RKO (cell line): ENCODE measurements at places on chromosomes 16 and 17.
A peak's percentile ranks its signal among the peaks of the same experiment; 100 is the strongest.

DNA sequence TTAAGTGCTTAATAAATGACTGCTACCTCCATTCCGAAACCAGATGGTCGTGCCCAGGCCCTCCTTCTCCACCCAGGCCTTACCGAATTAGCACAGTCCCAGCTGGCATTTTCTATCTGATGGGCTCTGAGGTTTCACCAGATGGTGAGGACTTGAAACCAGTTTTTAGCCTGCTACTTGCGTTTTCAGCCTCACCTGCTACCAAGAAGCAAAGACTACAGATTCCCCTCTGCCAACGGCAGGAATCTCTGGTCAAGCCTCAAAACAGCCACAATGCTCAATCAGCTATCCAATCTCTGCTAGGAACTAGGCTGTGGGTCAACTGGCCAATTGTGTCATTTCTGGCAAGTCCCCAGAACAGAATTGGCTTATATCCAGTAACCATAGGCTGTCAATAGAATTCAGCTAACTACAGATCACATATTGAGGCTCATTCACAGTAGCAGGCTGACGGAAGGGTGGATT lies 11.7 kb downstream of the PECAM1 start:
- no peak for DNase-seq

DNA sequence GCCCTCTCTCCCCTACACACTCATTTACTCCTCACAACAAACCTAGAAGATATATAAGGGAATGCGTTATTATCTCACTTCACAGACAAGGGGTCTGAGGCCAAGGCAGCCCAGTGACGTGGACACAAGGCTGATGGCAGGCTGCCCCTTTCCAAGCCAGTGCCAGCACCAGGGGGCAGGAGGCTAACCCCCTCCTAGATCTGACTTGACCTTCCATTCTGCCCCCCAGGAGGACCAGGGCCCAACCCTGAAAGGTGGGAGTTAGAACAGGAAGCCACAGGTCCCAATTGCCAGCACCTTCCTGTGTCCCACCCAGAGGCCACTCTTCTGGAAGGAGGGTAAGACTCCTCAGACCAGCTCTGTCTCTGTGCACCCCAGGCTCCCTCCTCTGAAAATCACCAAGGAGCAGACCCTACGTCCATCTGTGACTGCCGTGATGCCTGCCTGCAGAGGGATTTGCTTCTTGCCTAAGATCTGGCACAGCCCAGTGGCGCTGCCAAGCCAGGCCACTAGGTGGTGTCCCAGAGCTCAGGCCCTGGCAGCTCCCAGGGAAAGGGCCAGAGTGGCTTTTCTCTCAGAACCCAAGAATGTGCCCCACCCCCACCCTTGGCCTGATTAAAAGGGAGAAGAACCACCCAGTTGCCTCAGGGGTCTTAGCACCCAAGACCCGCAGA lies 42.4 kb upstream of the MRPS23 start:
- peak; percentile 70 for DNase-seq

- peak; percentile 14 for DNase-seq
These were observed 250.5 kb downstream of the CEP112 start for GRCh38 chr17:65941356-65941899.

DNA sequence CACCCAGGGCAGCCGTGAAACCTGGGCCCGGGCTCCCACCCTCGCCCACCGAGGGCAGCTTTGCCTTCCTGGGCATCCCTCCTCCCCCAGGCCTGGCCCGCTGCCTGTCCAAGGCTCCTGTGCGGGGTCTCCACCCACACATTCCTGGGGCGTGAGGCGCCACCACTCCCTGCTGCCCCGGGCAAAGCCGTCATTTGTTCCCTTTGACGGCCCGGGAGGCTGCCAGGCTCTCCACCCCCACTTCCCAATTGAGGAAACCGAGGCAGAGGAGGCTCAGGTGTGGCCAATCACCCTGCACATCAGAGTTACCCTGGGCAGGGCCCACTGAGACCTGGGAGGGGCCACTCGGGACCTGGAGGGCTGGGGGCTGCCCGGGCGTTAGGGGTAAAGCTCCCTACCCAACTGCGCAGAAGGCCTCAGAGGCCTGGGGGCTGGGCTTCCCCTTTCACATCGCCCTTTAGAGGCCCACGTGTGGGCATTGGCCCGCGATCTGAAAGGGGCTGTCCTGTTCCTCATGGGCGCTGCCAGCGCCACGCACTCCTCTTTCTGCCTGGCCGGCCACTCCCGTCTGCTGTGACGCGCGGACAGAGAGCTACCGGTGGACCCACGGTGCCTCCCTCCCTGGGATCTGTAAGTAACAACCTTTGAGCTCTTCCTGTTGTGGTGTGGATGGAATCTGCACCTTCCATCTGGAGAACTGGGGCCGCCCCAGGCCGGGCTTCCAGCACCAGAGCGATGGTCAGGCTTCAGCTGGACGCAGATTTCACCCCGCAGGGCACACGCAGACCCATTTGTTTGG lies at the start of gene MSLN:
TSS of gene MSLN (plus strand) at position 190 of the 799 bp plus-strand sequence. CDS start 1,947 bp downstream, outside the sequence.
- DNase-seq: no peak

DNA sequence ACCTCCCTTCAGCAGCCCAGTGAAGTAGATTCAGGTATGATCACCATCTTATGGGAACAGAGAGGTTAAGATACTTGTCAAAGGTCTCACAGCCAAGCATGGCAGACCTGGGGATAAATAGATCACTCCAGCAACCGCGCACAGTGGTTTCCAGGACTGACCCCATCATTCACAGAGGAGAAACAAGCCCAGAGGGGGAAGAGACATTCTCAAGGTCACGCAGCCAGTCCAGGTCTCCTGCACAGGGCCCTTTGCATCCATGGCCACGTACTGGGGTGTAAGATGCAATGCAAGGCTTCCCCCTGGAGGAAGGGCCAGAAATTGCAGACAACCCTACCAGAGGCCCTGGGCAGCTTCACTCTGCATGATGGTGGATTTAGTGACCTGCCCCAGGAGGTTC lies 19.9 kb downstream of the TLE7 start:
- peak; percentile 43 for DNase-seq

DNA sequence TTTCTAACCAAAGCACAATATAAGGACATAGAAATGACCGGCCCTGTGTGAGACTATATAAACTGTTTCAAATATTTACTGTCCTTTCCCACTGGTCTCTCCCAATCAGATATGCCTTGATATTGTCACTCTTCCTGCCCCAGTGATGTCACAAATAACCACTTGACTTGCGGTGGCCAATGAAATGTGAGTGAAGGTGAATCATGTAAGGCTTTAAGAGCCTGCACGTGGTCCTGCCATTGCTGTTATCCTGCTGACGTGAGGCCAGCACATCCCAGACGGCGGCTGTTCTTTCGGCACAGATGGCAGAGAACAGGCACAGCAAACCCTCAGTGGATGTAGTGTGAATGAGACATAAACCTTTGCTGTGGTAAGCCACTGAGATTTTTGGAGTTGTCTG lies 5.4 kb upstream of the KLHL11 start:
- DNase-seq: no peak

DNA sequence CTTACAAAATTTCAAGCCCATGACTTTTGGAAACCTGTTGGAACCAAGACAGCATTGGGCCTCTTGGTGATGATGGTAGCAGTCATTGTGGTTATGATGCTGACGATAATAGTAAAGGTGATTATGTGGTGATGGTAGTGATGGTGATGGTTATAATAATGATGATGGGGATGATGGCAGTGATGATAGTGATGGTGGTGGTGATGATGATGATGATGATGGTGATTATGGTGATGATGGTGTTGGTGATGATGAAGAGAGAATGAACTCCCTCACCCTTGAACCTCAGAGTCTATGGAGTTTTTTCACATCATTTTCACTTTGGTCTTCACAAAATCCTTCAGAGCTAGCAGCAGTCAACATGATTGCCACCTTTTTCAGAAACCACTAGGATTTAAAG lies 105.3 kb upstream of the ASIC2 start:
- DNase-seq: no peak

DNA sequence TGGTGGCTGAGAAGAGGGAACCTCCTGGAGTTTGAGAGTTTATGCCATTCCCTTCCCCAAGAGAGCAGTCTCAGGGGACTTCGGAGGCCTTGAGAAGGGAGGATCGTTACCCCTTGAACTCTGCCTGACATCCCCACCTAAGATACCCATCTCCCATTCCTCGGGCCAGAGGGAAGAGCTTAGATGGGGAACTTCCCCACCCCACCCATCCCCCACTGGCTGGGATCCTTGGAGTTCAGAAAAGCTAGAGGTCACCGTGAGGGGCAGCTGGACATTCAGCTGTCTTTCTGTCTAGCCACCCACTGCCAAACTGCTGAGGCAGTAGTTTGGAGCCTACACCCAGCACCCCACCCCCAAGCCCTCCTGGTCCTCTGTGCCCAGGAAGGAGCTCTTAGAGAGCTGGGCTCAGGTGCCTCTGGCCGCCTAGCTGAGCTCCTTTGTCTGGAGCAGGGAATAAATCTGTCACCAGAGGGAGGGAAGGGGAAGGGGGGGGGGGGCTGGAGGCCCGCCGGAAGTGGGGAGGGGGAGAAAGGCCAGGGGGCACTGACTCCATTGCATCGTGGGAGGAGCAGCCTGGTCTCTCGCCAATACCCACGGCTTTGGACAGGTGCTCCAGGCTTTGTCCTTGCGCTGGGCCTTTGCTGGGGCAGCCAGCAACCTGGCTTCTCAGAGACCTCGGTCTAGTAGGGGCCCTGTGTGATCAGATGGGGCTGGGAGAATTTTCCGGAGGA lies 1.0 kb downstream of the HSD11B2 start:
- DNase-seq: no peak

- no peak for DNase-seq
These were observed 45.6 kb downstream of the ZFPM1 start for GRCh38 chr16:88498576-88499208.

- no peak for DNase-seq
These were observed 12.7 kb downstream of the CASKIN1 start for GRCh38 chr16:2183671-2184070.
